ENCODE measurements at places on chromosomes 7 and 10.

DNA sequence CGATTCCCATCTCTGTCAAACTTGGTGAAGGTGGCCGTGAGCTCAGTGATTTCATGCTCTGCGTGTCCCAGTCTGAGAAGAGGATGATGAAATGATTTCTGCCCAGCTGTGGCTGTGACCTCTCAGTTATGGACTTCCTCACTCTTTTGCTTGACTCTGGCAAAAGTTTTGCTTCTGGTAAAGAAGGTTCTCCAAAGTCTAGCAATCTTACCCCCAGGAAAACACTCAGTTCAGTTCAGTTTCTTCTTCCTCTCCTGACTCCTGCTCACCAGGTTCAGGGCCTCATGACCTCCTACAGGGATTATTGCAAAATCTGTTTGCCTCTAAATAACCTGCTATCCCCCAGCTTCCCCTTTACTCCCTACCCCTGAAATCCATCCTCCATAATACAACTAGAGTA is 4.9 kb upstream of the BLOC1S2 start:
- no peak for DNase-seq

DNA sequence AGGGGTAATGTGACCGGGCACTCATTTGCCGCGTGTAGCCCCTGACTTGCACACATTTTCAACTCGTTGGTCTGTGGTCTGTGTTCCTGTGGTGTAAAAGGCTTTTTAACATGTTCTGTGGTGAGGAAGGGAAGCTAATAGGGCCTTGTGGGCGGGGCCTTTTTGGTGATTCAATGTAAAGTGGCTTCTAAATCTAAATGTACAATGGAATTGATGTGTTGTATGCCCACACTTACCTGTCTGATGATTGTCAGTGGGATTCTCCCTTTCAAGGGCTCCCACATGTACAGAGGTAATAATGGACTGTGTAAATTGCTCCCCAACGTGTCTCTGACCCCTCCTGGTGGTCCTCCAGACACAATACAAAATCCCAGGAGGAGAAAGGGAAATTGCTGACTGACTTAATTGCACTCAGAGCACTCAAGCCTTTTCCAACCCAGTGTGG is 43.1 kb upstream of the GATAD1 start:
- no peak for DNase-seq

GRCh38 chr10:97138174-97138573 is 47.6 kb downstream of the SLIT1 start:
- no peak for DNase-seq

- DNase-seq: no peak
Measured at GRCh38 chr7:80133361-80134114, 1.1 kb upstream of the GNAI1 start.

- no peak for DNase-seq
Measured at GRCh38 chr7:72429316-72429715, 17.2 kb upstream of the CALN1 start.

GRCh38 chr7:7943951-7944350 is 24.6 kb upstream of the GLCCI1 start:
- DNase-seq: no peak

GRCh38 chr7:134724606-134725005 is 54.8 kb upstream of the CALD1 start:
- DNase-seq: no peak

DNA sequence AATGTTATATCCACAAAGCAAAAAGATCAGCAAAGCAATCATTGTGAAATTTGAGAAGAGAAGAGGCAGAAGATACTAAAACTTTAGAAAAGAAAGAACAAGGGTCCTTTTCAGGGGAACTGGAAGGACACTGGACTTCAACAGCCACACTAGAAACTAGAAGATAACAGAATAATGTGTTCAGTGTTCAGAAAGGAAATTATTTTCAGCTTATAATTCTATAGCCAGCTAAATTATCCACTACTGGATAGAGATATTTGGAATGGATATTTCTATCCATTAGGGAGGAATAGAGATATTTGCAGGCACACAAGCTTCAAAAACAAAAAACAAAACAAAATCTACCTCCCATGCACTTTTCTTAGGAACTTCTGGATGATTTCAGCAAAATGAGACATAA is 12.8 kb downstream of the ANXA11 start:
- DNase-seq: no peak

GRCh38 chr7:44338600-44338999 is 13.2 kb upstream of the CAMK2B start:
- DNase-seq: no peak

- no peak for DNase-seq
Measured at GRCh38 chr10:76270464-76270863, 839.0 kb downstream of the LRMDA start.

DNA sequence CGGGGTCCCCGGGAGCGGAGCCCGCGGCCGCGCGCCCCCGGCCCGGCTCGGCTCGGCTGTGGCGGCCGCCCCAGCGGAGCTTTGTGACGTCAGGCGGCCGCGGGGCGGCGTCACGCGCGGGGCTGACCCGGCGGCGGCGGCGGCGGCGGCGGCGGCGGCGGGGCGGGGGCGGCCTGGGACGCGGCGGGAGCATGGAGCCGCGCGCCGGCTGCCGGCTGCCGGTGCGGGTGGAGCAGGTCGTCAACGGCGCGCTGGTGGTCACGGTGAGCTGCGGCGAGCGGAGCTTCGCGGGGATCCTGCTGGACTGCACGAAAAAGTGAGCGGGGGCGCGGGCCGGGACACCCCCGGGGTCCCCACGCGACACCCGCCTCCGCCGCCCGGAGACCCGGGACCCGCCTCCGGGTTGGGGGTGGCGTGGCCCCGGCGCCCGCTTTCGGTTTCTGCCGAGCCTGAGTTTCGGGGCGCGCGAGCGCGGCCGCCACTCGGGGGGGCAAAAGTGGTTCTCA is at the start of gene PWWP2B:
PWWP2B (plus strand) TSS at position 165 of the 506 bp plus-strand sequence; CDS start at position 192, 27 bp downstream.
- peak; percentile 43 for DNase-seq

GRCh38 chr10:132335189-132336063 is 3.4 kb downstream of the LRRC27 start:
- no peak for DNase-seq

GRCh38 chr7:139532636-139533155 is 9.2 kb downstream of the CLEC2L start:
- no peak for DNase-seq

- DNase-seq: no peak
Measured at GRCh38 chr10:29617880-29618340, 16.9 kb downstream of the SVIL start.

GRCh38 chr10:127878475-127879055 is 14.2 kb downstream of the CLRN3 start:
- no peak for DNase-seq
